Right lobe of liver (tissue), 6 donors: ENCODE measurements at places on chromosomes 2 and 18.

GRCh38 chr2:70928366-70928765 lies 7.3 kb upstream of the ATP6V1B1 start:
- DNase-seq, result no peak

- no peak for DNase-seq
These were observed at the start of gene SULT1C2 for GRCh38 chr2:108288534-108289106. TSS of gene SULT1C2 (plus strand) at chr2:108288895. CDS start at chr2:108293668, 4,773 bp downstream.

DNA sequence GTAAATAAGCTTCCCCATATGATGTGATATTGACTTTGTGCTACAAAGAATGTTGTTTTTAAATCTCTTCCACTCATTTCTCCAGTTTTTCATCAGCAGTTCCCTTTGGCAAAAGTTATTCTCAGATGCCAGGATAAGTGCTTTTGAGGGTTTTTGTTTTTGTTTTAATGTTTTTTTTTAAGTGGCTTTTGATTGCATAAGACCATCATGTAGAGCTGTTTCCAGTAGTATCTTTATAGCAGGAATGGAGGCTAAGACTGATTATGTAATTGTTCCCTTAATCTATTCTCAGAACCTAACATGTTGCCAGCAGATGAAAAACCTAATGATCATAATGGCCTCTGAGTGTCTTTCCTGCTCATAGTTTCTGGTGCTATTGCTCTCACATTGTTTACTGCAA lies 77.9 kb downstream of the CABLES1 start:
- DNase-seq, result no peak

DNA sequence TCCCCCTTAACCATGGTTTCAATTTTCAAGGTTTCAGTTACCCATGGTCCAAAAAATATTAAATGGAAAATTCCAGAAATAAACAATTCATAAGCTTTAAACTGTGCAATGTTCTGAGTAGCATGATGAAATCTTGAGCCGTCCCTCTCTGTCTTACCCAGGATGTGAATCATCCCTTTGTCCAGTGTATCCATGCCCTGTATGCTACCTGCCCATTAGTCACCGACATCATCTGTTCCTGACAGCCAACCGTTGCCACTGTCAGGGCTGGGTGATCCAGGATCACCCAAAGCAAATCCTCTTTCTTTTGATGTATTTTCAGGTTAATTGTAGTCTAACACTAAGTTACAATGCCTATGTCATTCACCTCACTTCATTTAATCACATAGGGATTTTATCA lies 15.7 kb upstream of the OLA1 start:
- no peak for DNase-seq

DNA sequence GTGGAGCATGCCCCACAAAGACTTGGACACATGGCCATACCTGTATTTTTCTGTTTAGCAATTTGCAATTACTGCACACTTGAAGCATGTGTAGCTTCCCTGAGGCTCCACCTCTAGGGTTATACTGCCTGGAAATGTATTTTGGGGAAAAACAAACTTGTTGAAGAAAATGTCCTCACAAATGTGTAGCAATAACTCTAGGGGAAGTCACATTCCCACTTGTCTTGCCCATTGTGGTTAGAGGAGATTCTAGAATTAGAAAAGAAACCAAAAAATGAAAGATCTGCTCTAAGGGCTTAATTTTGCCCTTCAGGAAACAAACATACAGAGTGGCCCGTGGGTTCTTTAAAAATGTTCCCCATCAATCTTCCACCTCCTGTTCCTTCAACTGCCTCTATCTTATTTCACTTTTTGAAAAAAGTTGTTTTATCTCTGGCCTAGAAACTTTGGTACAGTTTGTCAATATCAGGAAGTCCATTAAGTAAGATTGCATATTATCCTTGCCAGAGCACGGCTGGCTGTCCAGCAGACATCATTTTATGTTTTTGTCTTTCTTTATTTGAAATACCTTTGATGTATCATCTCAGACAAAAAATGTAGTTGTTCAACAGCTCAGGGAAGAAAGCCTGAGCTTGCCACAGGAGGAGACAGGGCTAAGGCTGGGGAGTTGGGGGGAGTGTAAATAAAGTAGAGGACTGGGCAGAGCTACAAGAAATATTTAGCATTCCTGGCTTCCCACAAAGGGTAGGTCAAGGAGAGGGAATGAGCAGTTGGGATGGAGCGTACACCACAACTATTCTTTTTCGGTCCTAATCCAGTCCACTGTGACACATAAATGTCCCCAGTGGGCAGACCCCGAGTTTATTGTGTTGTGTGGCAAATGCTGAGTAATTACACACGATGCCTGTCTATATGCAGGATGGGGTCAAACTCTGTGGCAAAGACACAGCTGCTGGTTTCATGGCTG lies 96.8 kb upstream of the CDC42EP3 start:
- DNase-seq, result no peak

DNA sequence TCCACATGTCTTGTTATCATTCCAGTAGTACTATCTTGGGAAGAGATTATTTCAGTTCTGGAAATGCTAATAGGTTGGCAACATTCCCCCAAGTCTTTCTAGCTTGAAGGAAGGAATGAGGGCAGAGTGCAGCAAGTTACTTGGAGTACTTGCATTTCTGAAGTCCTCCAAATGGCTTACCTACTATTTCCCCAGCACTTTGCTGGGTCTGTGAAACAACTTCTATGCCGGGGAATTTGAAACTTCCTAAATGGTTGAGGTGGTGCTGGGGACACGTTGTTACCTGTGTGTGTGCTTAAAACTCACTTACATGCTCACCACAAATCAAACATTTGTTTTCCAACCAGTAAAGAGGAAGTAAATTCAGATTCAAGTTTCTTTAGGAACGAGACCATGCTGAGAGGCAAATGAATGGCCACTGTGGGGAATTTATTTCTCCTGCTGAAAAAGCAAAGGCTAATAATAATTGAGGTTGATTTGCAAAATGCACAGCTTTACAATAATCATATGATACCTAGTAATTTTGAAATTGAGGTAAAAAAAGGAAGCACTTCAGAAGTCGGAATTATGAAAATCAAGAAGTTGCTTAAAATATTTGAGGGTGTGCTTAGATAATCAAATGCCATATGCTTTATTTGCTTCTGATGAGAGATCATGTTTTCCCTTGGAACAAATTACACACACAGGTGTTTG lies 1167.7 kb upstream of the ZEB2 start:
- no peak for DNase-seq

DNA sequence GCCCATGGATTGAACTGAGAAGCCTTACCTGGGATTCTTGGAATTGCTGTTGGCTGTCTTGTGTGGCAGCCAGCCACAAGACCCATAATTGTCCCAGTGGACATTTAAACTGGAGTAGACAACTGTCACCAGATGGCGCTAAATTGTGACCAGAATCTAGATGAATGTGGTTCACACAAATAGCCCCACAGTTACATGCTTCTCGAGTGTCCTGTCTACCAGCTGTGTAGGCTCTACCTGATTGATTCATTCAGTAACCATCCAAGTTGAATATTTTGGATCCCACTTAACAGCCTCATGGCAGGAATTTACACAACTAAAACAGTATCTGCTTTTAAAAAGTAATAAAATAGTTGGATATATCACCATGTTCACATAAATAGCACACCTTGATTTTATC lies 73.2 kb downstream of the MAP4K4 start:
- no peak for DNase-seq

DNA sequence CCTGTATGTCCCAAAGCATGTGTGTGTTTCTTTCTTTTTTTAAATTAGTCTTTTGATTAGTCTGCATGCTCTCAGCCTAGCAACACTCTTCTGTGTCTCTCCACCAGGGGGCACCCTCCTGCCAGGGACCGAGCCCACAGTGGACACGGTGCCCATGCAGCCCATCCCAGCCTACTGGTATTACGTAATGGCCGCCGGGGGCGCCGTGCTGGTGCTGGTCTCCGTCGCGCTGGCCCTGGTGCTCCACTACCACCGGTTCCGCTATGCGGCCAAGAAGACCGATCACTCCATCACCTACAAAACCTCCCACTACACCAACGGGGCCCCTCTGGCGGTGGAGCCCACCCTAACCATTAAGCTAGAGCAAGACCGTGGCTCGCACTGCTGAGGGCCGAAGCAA lies 93.8 kb downstream of the NRP2 start:
- DNase-seq, result peak; percentile 79

- no peak for DNase-seq
These were observed 398.3 kb downstream of the ALK start for GRCh38 chr2:29522951-29523669.

DNA sequence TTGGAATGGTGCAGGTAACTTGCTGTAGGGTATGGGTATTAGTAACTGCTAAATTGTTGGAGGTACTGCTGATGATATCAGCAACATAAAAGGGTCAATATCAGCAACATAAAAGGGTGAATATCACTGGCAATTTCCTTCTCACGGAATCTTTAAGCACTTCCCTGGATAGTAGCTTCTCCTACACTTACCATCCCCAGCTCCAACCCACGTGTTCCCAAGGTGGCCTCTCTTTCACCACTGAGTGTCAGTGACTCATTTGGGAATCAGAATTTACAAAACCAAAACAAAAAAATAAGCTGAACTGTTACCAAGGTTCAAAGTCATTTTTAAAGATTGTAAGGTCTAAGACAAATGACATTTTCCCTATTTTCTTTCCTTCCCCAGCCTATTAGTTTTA lies 70.8 kb downstream of the LRP2 start:
- no peak for DNase-seq

- DNase-seq, result no peak
These were observed 78.7 kb upstream of the ITGA4 start for GRCh38 chr2:181378491-181378890.

DNA sequence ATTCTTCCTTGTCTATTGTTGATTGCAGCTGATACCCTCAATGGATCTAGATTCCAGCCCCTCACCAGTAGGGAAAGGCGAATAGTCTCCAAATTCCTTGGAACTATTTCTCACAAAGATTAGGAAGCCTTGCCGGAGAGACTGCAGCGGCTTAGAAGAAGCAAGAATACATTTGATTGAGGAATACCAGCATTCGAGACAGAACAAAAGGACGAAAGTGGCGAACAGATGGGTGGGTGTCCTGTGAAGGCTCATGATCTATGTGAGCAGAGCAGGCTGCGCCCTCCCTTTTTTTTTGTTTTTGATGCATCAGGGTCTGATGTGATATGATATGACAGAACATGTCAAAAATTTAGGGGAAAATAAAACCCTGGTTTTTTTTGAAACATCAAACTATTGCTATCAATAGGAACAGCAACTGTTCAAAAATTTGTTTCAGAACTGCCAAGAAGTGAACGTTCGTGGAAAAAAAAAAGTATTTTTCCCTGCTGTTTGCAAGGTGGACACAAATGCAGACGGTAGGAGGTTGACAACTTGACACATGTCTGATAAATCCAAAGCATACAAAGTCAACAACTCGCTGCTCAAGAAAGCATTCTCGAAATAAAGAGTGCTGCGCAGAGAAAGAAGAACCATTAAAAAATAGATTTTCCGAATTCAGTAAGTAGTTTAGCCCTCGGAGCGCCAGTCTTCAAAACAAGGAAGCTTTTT lies 49.1 kb downstream of the PTGR3 start:
- DNase-seq, result no peak

GRCh38 chr2:221601376-221601775 lies 29.3 kb upstream of the EPHA4 start:
- DNase-seq, result no peak

GRCh38 chr2:195338856-195339255 lies 318.2 kb upstream of the SLC39A10 start:
- DNase-seq, result no peak

GRCh38 chr18:2049986-2050385 lies 521.3 kb downstream of the METTL4 start:
- no peak for DNase-seq

DNA sequence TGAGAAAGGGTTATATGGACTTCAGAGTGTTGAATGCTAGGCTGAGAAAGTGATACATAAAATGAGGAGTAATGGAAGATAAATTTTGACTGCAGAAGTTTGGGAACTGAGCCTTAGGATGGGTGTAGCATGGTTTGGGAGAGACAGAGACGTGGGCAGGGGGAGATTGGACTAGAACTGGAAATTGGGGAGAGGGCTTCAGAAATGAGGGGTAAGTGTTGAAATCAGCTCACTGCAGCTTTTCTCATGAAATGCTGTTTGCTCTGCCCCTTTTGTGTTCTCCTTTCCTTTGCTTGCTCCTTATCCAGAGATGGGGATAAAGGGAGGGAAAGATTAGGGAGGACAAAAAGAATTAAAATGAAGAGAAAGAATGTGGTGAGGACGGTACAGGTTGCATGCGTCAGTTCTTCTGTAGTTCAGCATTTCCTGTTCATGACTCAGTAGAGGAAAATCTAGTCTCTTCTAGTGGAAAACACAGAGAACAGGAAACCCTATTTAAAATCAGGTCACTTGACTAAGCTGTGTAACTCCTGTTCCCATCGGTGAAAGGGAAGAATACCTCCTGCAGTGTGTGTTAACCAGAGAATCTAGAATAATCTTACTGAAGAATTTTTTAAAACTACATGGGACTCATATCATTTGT lies 105.6 kb downstream of the CRIM1 start:
- DNase-seq, result no peak

DNA sequence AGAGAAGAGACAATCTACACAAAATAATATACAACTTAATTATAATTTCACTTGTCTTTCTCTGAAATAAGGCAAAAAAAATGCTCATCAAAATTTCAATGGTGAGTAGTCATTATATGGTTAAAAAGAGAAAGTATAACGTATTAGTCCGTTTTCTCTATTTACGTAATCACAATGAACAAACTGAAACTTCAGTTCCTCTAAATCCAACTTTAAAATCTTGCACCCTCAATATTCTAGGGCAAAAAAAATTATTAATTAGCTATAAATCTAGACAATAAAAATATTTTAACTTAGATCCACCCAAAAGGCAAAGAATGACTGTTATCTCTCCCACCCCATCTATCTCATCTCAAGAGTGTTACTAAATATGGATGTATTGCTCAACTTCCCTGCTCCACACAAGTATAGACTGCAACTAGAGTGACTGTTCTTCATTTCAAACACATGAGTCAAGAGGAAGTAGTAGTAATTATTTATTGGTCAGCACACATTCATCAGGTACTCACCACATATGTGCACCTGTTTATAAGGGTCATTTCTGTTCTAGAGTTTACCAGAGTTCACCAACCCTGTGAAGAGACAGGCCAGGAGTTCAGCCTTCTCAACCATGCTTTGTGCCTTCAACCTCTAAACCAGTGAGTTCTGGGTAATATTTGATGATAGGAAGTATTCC lies 36.4 kb downstream of the STK39 start:
- DNase-seq, result no peak

GRCh38 chr18:49471532-49471931 lies 11.1 kb upstream of the DYM start:
- DNase-seq, result no peak

- DNase-seq, result no peak
These were observed 792.1 kb upstream of the RAB6C start for GRCh38 chr2:129187343-129187742.

- DNase-seq, result no peak
These were observed 249.4 kb upstream of the FAM98A start for GRCh38 chr2:33848486-33848885.
